ENCODE measurements at places on chromosomes 1 and 21. TPM values are rescaled to one million over a fixed set of nuclear protein-coding genes. Genes with fewer than 3 reads are reported as not detected.

SPRR4 gene
- not detected for total RNA-seq

HSD17B7 gene
- total RNA-seq: 11.3 TPM

A3GALT2 gene
- total RNA-seq: not detected

PDZK1 gene
- total RNA-seq: 0.87 TPM

RHBDL2 gene
- 0.30 TPM for total RNA-seq

SESN2 gene
- 10.0 TPM for total RNA-seq

LCE1B gene
- total RNA-seq: not detected

NID1 gene
- total RNA-seq: 239 TPM

GJA4 gene
- total RNA-seq: 27.0 TPM

TEDDM1 gene
- total RNA-seq: not detected

CLDN14 gene
- total RNA-seq: 0.15 TPM

C1orf141 gene
- total RNA-seq: not detected

CLDN8 gene
- total RNA-seq: not detected

FCGR3B gene
- total RNA-seq: not detected

MSH4 gene
- total RNA-seq: not detected

CHI3L1 gene
- total RNA-seq: 3.4 TPM

LSS gene
- total RNA-seq: 94.9 TPM

FCGR2B gene
- 10.1 TPM for total RNA-seq

GPR3 gene
- total RNA-seq: not detected

FNBP1L gene
- 12.9 TPM for total RNA-seq

MMP23B gene
- total RNA-seq: 11.2 TPM

TCEA3 gene
- 21.4 TPM for total RNA-seq

MEF2D gene
- total RNA-seq: 77.2 TPM

OR6K3 gene
- not detected for total RNA-seq

All from gastroesophageal sphincter (tissue), 4 donors.